ENCODE measurements at places on chromosomes 7 and 10. TPM values are rescaled to one million over a fixed set of nuclear protein-coding genes. Genes with fewer than 3 reads are reported as not detected.

- DNase-seq, result no peak
These were observed 1.1 kb upstream of the KBTBD2 start for GRCh38 chr7:32892521-32893206.

DNA sequence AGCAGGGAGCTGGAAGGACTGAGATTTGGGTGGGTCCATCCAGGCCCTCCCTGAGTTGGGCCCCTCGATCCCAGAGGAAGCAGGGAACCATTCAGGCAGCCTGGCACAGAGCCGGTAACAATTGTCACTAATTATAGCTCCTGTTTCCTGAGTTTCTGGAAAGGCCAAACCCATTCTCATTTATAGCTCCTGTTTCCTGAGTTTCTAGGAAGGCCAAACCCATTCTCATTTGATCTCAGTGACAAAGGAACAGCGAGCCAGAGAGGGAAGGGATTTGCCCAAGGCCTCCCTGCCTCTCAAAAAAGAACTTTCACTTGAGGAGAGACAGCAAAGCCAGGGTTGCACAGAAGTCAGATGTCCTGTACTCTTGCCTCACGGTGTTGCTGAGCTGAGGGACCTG, 521.9 kb downstream of the TYW1 start:
- no peak for DNase-seq

DNA sequence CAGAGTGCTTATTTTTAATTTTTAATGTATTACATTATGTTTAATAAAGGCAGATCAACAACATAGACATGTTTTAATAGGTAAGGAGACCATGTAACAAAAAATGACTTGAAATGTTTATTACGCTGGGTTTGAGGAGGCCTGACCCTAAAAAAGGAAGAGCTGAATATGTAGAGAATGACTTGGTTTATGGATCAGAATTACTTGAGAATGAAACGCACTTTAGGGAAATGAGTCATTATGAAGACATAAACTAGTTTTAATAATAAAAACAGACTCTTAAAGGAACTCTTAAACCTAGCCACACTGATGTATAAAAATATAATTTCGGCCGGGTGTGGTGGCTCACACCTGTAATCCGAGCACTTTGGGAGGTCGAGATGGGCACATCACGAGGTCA, 56.5 kb downstream of the CTTNBP2 start:
- no peak for DNase-seq

GRCh38 chr10:96671211-96671890, 49.0 kb downstream of the PIK3AP1 start:
- no peak for DNase-seq

DNA sequence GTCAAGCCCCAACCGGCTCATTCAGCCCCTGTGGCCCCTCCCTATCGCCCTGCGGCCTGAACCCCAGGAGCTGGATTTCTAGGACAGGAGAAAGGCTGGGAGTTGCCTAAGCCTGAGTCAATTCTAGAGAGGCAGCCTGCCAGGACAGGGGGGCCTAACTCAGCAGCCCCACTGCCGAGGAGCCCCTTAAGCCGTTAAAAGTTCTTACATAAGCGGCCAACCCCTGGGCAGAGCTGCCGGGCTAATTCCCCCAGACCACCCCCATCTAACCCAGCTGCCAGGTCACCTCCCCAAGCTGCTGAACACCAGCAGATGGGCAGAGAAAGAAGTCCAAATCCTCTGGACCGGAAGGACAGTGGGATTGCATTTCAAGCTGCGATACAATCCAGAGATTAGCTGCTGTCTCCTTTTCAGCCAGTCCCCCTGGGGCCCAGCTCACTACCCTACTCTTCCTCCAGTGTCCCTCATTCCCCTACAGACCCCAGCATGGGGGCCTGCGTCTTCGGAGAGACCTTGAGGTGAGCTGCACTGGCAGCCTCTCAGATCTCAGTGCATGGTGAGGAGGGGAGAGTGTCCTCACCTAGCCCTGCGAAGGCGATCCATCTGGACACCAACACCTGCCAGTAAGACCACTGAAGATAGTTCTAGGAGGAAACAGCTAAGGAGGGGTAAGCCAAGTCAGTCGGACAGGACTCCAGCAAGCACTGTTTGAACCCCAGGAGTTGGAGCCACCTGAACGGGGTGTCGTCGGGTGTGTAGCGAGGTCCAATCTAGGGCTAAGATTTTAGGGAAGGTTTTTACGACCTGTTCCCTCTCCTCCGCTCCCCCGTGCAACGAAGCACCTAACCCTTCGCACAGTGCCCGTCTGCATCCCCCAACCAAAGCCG, 830 bp downstream of the IMPDH1 start:
- DNase-seq, result peak; percentile 24

GRCh38 chr7:70371652-70372051, 760.3 kb upstream of the GALNT17 start:
- no peak for DNase-seq

DNA sequence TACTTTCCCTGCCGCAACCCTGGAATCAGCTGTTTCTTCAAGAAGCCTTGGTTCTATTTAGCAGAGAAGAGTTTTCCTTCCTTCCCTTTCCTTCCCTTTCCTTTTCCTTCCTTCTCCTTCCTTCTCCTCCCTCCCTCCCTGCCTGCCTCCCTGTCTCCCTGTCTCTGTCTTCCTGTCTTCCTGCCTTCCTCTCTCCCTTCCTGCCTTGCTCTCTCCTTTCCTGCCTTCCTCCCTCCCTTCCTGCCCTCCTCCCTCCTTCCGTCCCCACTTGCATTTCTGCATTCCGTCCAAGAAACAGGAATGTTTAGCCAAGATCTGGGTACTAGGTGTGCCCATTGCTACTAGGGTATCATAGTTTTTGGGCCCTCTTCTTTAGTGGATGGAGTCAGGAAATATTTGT, 21.9 kb downstream of the SND1 start:
- DNase-seq, result no peak

GRCh38 chr7:39946693-39947092, 3.4 kb upstream of the CDK13 start:
- no peak for DNase-seq

DNA sequence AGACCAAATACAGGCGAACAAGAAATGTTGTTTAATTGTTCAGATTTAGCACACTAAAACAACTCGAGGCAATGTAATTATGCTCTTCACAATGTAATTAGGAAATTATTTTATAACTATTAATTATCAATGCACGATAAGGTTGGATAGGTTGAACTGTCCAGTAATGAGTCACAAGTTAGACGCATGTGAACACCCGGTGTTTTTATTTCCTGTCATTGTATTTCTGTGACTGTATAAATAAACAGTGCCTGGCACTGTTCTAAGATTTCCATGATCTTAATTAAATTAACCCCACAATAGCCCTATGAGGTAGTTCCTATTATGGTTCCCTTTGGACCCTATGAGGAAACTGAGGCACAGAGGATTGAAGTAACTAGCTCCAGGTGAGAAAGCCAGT, 26.2 kb downstream of the C10orf105 start:
- no peak for DNase-seq

- no peak for DNase-seq
These were observed 1.6 kb downstream of the SFMBT2 start for GRCh38 chr10:7409045-7409731.

GRCh38 chr10:93821051-93821772, 63.5 kb downstream of the LGI1 start:
- DNase-seq, result no peak

GRCh38 chr10:132518572-132519381, 18.8 kb upstream of the INPP5A start:
- DNase-seq, result peak; percentile 23

DNA sequence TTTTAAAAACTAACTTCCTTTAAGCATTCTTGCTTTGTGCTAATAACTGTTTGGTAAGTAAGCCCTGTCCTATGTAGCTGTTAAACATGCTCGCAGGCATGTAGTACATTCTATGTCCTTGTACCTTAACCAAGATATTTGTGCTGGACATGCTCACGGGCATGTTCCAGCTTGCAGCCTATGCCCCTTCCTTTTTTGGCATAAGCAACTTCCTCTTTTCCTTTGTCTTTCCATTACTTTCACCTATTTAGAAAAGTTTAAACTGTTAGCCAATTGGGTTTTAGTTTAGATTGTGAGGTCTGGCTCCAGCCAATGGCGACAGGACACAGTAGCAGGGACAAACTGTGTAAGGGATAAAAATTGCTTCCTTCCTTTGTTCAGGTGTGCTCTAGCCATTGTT, 14.4 kb upstream of the APBB1IP start:
- DNase-seq, result no peak

DNA sequence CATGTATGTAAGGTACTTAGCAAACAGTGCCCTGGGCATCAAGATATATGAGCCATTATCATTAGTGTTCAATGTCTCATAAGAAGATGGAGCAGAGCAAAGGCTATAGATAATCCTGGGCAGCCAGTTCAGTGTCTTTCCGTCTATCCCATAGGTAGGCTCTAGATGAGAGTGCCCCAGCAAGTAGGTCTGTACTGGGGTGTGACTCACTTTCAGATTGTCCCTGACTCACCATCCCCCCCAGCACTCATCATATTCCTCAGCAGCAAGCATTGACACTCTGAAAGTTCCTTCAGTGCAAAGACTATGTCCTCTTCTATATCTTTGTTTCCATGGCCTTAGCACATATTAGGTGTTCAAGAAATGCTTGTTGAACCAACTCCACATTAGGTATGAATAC, 20.0 kb upstream of the FAM204A start:
- no peak for DNase-seq

GRCh38 chr10:3452173-3452626, 279.6 kb upstream of the PITRM1 start:
- DNase-seq, result no peak

DNA sequence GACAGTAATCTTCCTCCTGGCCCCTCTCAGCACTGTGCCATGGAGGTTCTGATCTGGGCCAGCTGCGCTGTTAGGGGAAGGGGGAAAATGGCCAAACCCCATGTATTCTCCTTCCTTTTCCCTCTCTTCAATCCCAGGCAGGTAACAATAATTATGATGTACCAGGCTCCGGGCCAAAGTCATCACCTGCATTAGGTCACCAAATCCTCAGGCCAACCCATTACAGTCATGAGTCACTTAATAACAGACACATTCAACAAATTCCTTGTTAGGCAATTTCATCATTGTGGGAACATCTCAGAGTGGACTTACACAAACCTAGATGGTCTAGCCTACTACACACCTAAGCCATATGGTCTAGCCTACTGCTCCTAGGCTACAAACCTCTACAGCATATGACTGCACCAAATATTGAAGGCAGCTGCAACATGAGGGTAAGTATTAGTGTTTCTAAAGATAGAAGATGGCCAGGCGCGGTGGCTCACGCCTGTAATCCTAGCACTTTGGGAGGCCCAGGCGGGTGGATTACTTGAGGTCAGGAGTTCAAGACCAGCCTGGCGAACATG, 2.2 kb upstream of the HSPB1 start:
- no peak for DNase-seq

- DNase-seq, result no peak
These were observed 44.3 kb upstream of the CABCOCO1 start for GRCh38 chr10:61618388-61618961.

GRCh38 chr7:120554960-120555571, 282.1 kb downstream of the KCND2 start:
- no peak for DNase-seq

DNA sequence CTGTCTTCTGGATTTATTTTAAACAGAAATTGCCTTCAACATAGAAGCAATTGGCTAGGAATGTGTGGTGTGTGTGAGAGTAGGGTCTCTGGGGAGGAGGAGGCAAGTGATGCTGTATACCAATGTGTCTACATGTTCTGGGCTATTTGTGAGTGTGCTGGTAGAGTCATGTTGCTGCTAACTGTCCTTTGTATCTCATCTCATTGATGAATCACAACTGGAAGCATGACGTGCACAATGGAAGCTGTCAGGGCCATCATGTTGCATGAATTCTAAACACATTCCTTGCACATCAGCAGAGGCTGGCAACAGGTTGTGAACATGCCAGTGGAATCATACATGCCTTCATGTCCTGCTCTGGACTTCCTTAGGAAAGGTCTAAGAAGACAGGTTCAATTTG, 199.7 kb downstream of the BMPER start:
- DNase-seq, result no peak

DNA sequence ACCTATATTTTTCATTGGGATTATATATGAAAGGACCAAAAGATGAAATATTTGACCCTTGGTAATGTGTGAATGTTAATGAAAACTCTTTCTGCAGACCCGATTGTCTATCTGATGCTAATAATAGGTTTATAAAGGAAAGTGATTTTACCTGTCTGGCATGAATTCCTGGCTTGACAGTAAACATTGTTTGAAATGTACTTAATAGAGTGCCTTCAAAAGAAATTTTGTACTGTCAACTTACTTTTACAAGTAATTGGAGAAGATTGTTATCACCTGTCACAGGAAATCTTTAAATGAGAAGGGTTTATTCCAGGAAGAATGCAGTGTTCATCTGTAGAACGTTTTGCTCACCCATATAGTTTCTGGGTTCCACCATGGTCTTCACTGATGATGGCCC, 588.2 kb downstream of the INHBA start:
- DNase-seq, result no peak

DNA sequence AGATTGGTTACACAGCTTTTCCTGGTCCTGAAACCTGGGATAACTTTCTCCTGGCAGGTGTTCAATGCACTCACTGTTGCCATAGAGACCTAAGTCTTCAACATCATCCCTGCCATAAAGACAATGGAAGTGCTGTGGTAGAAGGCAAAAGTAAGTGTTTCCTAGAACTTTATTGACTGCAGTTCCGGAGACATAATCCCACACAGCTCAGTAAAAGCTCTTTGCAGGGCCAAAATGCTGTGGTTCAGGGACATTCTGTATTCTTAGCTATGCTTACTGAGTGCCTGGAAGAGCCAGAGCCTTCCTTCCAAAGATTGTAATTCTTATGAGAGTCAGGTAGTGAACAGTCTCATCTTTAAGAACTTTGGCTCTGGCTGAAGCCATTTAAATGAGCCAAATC, 5.3 kb downstream of the WIPF3 start:
- DNase-seq, result no peak

DNA sequence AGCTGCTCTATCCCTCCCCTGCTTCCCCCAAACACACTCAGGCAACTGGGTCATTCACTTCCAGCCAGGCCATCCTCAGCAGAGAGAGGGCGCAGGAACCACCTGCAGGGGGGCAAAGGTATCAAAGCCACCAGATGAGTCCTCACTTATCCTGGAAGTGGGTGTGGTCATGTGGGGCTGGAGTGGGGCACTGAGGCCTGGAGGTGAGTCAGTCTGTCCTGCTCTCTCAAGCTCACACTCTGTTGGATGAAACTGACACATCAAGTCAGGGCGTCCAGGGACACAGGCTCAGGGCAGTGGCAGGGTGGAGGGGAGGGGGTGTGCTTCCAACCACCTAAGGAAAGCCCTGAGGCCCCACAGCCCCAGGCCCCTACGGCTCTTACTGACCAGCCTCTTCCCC, 8.0 kb upstream of the ELFN1 start:
- no peak for DNase-seq

- peak; percentile 34 for DNase-seq
These were observed 15.6 kb downstream of the LYZL1 start for GRCh38 chr10:29304264-29304994.

GRCh38 chr10:48406204-48406603, 99.7 kb downstream of the MAPK8 start:
- DNase-seq, result no peak

Gene SLC26A5
- 0.19 TPM for total RNA-seq

Gene CCDC3
- 39.8 TPM for total RNA-seq

Gene ADGRA1
- total RNA-seq, result 0.32 TPM

Gene LDB1
- total RNA-seq, result 29.6 TPM

Gene ZNF679
- not detected for total RNA-seq

Gene TEX47
- total RNA-seq, result not detected

Gene FBXL13
- total RNA-seq, result 4.9 TPM

Gene LEP
- 306 TPM for total RNA-seq

Gene RP9
- 9.7 TPM for total RNA-seq

Gene GPR22
- not detected for total RNA-seq
